ENCODE measurements at places on chromosomes 3 and 15. TPM values are rescaled to one million over a fixed set of nuclear protein-coding genes. Genes with fewer than 3 reads are reported as not detected.

- peak; percentile 98 for DNase-seq
Measured at GRCh38 chr3:4493014-4493940, at the start of gene ITPR1. ITPR1 (plus strand) TSS chr3:4493348; CDS start chr3:4516492, 23,144 bp downstream.

- DNase-seq = no peak
Measured at GRCh38 chr3:184489268-184489841, 72.2 kb upstream of the EPHB3 start.

DNA sequence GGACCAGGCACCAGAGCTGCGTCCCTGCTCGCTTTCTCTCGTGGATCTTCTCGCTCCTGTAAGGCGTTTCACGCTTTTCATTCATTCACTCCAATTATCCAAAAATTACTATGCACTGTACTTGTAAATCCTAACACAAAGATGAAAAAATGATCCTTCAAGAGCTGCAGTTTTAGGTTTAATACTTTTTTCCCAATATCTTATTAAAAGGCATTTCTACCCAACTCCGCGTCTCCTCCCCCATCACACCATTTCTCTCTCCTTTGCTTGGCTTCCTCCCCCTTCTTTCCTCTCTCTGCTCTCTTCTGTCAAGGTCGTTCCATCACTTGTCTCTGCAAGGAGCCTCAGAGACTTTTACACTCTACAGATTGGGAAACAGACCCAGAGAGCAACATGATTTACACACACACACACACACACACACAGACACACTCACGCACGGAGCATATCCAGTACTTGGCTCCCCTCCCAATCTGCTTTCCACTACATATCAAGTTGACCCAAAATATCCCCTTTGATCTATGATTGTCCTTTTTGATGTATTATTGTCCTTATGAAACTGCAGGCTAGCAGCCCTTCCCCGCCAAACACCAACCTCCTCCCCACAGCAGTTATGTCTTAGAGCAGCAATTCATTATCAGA lies 479 bp upstream of the CLDN1 start:
- no peak for DNase-seq

Gene CSTA
- 0.35 TPM for total RNA-seq

DNA sequence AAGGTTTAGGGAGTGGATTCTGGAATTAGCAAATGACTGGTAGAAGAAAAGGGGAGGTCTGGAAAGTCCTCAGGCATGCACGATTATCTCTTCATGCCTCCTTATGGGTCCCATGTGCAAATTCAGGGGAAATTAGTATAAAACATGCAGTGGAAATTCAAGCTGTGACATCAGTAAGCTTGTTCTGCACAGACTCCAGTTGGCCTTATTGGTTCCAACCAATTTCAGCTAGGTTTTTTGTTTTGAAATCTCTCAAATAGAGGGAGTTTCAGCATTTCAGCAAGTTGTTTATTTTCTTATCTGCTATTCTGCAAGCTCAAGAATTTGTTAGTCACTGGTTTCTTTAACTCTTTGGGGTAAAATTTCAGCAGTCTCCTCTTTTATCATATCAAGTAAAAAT lies 774 bp upstream of the TMCO5A start:
- DNase-seq = no peak

GRCh38 chr15:80414546-80415357 lies 10.6 kb downstream of the ARNT2 start:
- no peak for DNase-seq
